A549 treated with CORT108297 at 1 μM for 4 hours (cell line): ENCODE measurements at places on chromosomes 3 and 15. TPM values are rescaled to one million over a fixed set of nuclear protein-coding genes. Genes with fewer than 3 reads are reported as not detected.

The GNAT1 gene
- 0.06 TPM in 1 of 5 replicates, not detected in the others for total RNA-seq

The ISLR gene
- total RNA-seq = 0.25 to 0.45 TPM (median 0.35 TPM) in 5 replicates

The GRIP2 gene
- 1.1 to 2.2 TPM (median 1.9 TPM) in 5 replicates for total RNA-seq

The HIGD2B gene
- not detected in 5 replicates for total RNA-seq

The SERPINI2 gene
- total RNA-seq = not detected in 5 replicates

The GPR62 gene
- not detected in 5 replicates for total RNA-seq

The C3orf22 gene
- not detected in 5 replicates for total RNA-seq

The RBP2 gene
- not detected in 5 replicates for total RNA-seq

The KNG1 gene
- 0.07 TPM in 1 of 5 replicates, not detected in the others for total RNA-seq

The TMC3 gene
- total RNA-seq = not detected in 5 replicates

The SEMA5B gene
- total RNA-seq = 0.15 to 0.63 TPM (median 0.23 TPM) in 5 replicates

The COL8A1 gene
- total RNA-seq = not detected in 5 replicates

The LDHAL6B gene
- not detected in 5 replicates for total RNA-seq

The AGBL1 gene
- not detected in 5 replicates for total RNA-seq

The PDZRN3 gene
- total RNA-seq = not detected in 5 replicates

The SERPINI1 gene
- total RNA-seq = 2.1 to 3.3 TPM (median 2.5 TPM) in 5 replicates

The LRRC34 gene
- not detected in 5 replicates for total RNA-seq

The CCDC54 gene
- total RNA-seq = not detected in 5 replicates

The CYP8B1 gene
- not detected in 5 replicates for total RNA-seq

The KLHL40 gene
- total RNA-seq = not detected in 5 replicates

The ASB7 gene
- total RNA-seq = 9.9 to 13.4 TPM (median 11.6 TPM) in 5 replicates
